ENCODE measurements at places on chromosomes 1 and 21.
A peak's percentile ranks its signal among the peaks of the same experiment; 100 is the strongest.

DNA sequence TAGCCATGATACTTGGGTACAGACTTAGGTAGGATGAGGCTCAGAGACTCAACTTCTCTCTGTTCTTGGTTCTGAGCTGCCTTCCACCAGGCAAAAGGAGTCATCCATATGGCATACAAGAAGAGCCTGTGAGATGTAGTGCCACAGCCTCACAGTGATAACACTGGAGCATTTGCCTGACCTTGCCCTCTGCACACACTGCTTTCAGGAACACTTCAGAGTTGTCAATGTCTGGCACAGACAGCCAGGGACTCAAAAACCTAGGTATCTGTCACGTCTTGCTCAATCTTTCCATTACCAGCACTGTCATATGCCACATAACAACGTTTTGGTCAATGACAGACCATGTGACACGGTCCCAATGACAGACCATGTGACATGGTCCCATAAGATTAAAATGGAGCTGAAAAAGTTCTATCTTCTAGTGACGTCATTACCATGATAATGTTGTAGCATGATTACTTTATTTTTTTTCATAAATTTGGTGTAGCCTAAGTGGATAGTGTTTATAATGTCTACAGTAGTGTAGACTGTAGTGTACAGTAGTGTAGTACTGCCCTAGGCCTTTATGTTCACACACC, 199.9 kb upstream of the CTTNBP2NL start:
- DNase-seq, result no peak

DNA sequence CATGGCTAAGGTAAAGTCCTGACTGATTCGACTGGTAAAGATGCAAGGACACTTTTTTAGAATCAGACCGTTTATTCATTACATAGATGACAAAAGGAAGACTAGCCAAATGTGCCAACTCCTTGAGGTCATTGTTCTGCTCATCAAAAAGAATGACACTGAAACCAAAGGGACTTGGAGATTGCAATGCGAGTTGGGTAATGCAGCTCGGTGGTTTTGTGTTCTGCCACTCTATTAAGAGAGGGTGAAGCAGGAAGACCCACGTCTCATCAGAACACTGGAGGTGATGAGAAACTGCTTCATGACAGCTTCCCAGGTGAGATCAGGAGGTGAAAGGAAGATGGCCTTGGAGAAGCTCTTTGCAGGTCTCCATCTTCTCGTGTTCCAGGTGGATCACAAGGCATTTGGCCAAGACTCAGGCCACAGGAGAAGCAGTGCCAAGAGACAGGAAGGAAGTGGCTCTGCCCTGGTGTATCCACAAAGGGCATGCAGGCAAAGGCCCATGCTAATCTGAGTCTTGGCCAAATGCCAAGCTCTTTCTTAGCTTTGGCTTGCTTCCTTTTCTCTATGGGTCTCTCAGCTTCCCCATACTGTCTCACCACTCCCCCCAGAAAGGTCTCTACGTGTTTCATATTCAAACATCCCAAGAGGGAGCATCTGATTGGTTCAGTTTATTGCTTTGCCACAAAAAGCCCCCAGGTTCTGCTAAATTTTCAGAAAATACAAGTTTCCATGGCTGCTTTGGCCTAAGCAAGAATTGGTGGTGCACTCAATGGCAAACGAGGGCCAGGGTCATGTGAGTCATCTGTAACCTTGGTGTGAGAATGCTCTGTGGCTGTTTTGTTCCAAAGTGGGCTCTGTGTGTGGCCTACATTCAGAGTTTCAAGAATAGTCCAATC, 5.7 kb upstream of the CCT8 start:
- DNase-seq, result no peak

GRCh38 chr1:86487811-86488141, 19.0 kb downstream of the CLCA1 start:
- no peak for DNase-seq

GRCh38 chr1:28196330-28196729, 19.8 kb upstream of the PTAFR start:
- DNase-seq, result no peak

- no peak for DNase-seq
Measured at GRCh38 chr1:240821925-240822324, 210.0 kb upstream of the GREM2 start.

DNA sequence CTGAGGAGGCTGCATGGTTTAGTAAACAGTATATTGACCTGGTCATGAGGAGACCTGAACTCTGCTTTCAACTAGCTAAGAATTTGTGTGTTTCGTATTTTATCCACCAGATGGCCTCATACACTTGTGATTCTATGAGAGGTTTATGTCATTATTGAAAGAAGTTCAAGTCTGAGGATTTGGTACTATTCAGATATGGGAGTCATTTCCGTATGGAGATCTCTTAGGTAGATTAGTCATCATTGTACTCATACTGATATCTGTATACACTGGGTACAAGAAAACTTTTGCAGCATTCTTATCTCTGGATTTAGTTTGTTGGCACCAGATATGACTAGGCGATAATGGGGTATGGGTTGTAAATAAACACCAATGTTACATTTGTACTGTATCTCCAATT, 26.6 kb downstream of the ATF6 start:
- peak; percentile 63 for DNase-seq

- no peak for DNase-seq
Measured at GRCh38 chr1:97424209-97424608, 496.6 kb downstream of the DPYD start.

- DNase-seq, result no peak
Measured at GRCh38 chr1:178489399-178489798, 7.4 kb downstream of the CLEC20A start.

DNA sequence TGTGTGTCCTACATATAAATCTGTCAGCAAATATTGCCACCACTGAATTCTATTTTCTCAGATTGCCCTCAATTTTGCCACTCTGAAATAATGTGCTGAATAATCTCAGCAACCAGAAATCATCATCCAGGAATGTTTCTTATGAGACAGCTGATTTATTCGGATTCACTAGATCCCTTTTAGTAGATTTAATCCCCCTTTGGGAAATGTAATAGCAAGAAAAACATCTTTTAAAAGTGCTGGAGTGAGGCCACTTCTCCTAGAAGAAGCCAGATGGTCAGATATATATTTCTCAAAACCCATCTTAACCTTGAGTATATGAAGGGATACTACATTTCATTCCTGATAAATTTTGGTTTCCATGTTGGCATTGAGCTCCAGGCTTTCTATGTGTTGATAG, 327.7 kb downstream of the SMYD3 start:
- peak; percentile 12 for DNase-seq

DNA sequence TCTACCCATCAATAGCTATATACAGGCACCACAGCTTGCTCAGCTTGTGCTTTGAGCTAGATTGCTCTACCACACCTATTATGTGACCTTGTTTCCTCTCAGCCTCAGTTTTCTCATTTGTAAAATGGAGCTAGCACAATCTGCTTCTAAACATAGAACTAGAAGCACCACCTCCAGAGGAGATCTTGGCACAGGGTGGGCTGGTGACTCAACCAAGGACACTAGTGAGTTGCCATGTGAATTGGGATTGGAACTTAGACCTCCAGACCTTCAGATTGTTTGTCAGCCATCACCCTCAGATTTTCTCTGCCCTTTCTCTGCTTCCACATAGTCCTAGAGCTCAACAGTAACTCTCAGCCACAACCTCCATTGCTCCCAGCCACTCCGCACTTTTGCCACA, 3.0 kb upstream of the MACO1 start:
- no peak for DNase-seq

- peak; percentile 30 for DNase-seq
Measured at GRCh38 chr1:91806769-91807700, 78.9 kb downstream of the TGFBR3 start.

- no peak for DNase-seq
Measured at GRCh38 chr1:85321237-85321964, 45.0 kb upstream of the BCL10 start.

DNA sequence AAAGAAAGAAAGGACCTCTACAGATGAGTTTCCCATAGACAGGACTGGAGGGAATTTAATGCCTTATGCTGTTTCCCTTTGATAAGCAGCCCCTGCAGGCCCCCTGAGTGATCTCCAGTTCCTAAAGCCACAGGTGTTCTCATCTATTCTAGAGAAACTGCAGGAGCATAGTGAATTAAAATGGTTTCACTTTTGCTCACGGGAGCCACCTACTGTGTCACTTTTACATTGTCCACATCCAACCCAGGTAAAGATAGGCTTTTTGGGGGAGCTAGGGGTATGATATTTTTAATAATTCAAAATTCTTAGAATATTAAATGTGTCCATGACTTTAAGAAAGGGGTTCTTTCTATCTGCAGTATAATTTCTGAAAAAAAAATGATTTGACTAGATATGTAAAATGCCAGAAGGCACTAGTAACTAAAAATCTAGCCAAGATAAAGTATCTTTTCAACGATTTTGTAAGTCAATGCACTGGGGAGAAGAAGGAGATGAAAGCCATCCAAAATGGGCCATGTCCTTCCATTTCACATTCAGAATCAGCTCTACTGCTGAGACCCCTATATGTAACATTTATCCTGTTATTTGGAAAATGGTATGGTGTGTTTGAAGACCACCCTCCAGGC, 267.3 kb upstream of the DUSP10 start:
- peak; percentile 39 for DNase-seq

DNA sequence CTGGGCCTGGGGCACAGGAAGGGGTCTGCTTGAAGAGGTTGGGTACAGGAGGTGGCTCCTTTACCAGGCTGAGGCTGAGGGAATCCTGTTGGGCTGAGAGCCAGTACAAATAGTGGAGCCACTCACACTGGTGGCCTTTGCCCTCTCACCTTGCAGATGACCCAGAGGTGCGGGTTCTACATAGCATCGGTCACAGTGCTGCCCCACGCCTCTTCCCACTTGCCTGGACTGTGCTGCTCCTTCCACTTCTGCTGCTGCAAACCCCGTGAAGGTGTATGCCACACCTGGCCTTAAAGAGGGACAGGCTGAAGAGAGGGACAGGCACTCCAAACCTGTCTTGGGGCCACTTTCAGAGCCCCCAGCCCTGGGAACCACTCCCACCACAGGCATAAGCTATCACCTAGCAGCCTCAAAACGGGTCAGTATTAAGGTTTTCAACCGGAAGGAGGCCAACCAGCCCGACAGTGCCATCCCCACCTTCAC, 1.8 kb upstream of the SLC50A1 start:
- DNase-seq, result no peak

DNA sequence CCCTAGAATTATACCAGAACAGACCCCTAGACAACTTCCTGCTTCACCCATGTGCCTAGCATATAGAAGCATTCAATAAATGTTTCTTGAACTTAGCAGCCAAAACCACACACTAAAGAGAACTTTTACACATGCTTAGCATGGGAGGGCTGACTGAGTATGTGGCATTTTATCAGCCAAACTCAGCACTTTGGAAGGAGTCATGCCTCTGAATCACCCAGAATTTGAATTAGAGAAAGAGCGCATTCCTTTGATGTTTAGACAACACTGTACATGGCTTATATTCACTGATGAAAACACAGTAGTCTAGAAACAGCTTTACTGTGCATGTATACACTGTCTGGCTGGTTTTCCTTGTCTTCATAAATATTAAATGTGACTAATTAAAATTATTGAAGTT, 26.1 kb downstream of the SPAG17 start:
- DNase-seq, result no peak

GRCh38 chr1:167095368-167095767, 1.5 kb downstream of the STYXL2 start:
- no peak for DNase-seq

DNA sequence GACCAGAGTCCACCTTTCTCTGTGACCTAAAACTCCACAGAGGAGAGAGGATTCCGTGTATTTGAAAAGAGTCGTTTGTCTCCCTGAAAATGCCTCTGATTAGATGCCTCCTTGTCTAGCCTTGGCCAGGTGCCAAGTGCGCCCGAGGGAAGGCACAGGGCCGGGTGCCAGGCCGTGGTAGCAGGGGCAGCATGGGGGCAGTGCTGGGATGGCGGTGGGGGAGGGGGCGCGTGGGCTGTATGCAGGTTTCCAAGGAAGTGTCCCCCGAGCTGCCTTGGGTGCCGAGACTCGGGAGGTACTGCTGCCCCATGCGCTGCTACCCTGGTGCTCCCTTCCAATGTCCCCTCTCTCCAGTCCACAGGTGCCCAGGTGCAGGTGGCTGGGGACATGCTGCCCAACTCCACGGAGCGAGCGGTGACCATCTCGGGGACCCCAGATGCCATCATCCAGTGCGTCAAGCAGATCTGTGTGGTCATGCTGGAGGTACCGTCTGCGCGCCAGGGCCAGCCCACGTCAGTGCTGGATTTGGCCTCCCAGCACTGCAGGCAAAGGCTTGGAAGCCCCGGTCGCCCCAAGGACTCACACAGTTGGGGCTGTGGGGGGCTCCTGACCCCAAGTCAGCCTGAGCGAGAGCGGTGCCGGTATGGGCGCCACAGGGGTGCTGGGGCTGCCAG, 70.9 kb upstream of the COL6A1 start:
- no peak for DNase-seq

- no peak for DNase-seq
Measured at GRCh38 chr1:67350783-67351182, 43.1 kb downstream of the IL12RB2 start.

DNA sequence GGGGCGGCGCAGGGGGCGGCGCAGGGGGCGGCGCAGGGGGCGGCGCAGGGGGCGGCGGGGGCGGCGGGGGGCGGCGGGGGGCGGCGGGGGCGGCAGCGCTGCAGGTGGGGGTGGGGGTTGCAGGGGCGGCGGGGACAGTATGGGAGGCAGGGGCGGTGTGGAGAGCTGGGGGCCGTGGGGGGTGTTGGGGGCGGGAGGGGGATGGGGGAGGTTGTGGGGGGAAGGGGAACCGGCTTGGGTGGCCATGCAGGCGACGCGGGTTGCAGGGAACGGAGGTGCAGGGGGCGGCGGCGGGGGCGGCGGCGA, 13.0 kb upstream of the SLC19A1 start:
- DNase-seq, result no peak

DNA sequence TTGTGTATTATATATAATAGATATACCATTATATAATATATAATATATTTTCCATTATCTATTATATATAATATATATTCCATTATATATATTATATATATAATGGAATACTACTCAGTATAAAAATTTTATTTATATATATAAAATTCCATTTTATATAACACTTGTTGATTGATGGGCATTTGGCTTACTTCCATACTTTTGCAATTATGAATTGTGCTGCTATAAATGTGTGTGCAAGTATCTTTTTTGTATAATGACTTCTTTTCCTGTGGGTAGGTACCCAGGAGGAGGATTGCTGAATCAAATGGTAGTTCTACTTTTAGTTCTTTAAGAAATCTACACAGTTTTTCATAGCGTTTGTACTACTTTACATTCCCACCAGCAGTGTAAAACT, 1211.1 kb downstream of the NCAM2 start:
- no peak for DNase-seq

GRCh38 chr1:114081437-114082303, 72.0 kb downstream of the SYT6 start:
- no peak for DNase-seq

DNA sequence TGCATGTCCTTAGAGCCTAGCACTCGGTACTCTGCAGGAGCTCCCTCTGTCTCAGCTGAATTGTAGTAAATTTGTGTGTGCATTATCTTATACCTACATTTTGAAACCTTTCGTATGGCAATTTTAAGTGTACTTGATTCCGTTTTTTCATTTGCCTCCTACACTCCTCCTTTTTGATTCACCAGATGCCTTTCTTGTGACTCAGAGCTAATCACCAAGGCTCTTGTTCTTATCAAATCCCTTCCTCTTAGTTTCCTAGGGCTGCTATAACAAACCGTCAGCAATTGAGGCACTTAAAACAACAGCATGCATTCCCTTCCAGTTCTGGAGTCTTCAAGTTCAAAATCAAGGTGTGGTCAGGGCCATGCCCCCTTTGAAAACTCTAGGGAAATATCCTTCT, 261.0 kb downstream of the ASTN1 start:
- DNase-seq, result no peak

GRCh38 chr1:157739229-157739901, 37.6 kb downstream of the FCRL2 start:
- DNase-seq, result no peak
